ENCODE measurements at places on chromosomes 2 and 18. TPM values are rescaled to one million over a fixed set of nuclear protein-coding genes. Genes with fewer than 3 reads are reported as not detected.

DNA sequence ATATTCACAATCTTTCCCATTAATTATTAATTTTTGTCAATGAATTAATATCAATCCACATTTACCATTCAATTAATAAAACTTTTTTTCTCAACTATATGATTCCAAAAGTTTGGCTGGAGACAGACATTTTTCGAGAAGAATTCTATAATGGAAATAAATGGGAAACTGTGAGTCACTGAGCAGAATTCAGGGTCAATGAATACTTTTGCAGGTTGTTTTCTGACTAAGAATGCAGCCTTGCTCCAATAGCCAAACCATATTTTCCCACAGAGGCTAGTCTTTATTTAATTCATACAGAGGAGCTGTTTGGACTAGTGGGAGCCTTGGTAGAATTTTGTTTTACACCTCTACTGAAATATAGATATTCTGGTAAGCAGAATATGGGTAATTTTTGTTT is 82.3 kb downstream of the ARHGAP28 start:
- DNase-seq: no peak

The ANO7 gene
- 0.83 TPM for polyA plus RNA-seq

- DNase-seq: no peak
These were observed 430.5 kb upstream of the ETAA1 start for GRCh38 chr2:66966631-66967030.

DNA sequence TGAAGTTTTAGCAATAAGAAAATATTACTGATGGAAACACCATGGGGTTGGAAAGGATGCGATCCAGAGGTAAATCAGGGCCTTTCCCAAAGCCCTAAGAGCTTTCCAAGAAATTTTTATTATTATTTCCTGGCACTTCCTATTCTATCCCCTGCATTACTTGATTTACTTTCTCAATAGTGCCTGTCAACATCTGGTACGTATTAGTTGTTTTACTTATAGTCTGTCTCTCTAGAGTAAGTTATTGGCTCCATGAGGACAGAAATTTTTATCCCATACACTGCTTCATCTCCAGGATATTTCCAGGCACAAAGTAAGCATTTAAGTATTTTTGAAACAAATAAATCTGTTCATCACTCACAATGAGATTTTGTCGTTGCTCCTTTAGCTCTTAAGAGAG is 18.1 kb downstream of the PPP4R1 start:
- DNase-seq: peak; percentile 87

DNA sequence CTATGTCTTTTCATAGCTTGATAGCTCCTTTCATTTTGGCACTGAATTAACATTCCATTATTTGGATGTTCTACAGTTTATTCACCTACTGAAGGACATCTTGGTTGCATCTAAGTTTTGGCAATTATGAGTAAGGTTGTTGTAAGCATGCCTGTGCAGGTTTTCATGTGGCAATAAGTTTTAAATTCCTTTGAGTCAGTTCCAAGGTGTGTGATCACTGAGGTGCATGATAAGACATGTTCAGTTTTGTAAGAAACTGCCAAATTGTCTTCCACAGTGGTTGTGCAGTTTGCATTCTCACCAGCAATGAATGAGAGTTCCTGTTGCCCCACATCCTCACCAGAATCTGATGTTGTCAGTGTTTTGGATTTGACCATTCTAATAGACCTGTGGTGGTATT is 24.2 kb downstream of the XDH start:
- no peak for DNase-seq

- DNase-seq: no peak
These were observed 284.1 kb downstream of the DSEL start for GRCh38 chr18:67232406-67232805.
